ENCODE measurements at places on chromosomes 5 and 9.

DNA sequence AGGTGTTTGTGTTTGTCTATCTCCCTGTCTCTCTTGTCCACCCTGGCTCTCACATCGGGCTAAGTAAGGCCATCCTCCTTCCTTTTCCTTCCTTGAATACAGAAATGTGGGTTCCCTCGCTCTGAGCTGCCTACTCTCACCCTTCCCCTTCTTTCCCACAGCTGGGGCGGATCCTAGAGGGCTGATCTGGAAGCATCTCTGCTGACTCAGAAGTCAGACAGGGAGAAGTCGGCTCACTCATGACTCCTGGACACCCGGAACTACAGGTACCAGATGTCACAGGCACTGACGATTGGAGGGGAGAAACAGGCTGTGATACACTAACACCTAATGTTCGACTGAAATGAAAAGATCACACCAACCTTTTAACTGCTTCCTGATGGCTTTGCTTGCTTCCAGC is 41.3 kb downstream of the PTPN3 start:
- no peak for DNase-seq

DNA sequence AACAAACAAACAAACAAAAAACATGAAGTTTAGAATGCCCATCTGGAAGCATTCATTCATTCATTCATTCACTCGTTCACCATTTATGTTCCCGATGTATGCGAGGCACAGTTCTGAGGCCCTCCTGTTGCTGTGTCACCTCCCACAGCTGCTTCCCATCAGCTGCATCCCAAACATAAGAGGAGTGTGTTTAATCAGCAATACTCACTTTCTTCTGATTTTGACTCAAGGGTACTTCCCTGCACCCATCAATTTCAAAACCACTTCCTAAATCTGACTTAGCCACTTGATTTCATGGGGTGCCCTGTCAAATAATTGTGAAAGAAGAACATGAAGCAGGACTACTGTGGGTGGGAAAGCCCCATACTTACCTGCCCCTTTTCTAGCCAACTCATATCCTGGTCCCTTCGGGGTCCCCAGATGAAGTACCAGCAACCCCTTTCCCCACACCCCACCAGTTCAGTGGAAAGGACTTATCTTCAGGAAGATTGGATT is 128.0 kb upstream of the IL12B start:
- DNase-seq, result peak; percentile 26

DNA sequence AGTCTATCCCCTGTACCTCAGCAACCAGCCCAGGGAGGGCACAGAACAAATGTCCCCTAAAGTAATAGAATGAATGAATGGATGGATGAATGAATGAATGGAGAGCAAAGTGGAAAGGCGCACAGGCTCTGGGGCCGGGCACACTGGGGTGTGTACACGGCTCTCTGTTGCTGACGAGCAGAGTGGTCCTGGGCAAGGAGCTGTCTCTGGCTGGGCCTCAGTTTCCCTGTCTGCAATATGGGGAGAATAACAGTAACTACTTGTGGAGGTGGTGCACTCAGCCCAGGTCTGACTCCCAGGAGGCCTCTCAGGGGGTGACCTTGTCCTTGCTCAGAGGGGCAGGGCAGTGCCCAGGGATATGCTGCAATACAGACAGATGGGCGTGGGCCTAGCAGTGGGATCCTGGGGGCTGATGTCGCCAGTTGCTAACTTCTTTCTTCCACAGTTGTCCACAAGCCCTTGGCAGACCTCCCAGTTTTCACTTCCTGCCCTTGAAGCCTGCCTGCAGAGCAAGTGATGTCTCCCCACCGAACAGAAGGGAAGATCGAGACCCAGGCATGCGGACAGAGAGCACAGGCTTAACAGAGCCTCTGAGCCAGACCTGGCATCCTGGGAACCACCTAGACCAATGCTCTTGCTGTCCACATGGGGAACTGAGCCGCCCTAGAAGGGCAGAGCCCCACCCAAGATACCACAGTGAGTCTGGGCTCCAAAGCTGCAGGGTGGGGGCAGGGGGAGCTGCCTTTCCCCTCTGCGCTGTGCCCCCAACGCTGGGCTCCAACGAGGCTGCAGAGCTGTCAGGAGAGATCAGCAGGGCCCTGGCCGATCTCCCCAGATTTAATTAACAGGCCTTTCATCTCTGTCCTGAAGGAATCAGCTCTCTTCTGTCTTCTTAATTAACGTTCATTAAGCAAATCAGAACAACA is 13.6 kb upstream of the LAMC3 start:
- no peak for DNase-seq

DNA sequence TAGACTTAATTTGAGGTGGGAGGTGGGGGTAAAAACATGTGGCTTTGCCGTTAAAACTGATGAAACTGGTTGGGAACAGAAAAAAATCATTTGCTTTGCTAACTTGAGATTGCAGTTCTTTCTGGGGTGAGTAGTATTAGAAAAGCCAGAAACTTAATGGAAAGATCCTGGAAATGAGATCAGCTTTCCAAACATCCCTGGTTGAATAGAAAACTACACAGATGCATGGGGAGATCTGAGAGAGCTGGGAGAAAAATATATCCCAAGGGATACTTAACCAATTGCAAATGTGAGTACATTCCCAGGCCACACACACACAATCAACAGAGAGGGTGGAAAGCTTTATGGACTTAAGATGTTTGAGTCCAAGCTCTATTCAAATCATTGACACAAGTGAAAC is 222.3 kb downstream of the YTHDC2 start:
- no peak for DNase-seq

- DNase-seq, result no peak
Observed at GRCh38 chr5:41918105-41918504, 7.0 kb upstream of the FBXO4 start.

Data from MM.1S (cell line).